CD4-positive, CD25-positive, alpha-beta regulatory T cell (primary cell): ENCODE measurements at places on chromosomes 5 and 9. TPM values are rescaled to one million over a fixed set of nuclear protein-coding genes. Genes with fewer than 3 reads are reported as not detected.
A peak's percentile ranks its signal among the peaks of the same experiment; 100 is the strongest.

SPOCK1 gene
- 0.27 TPM for total RNA-seq

C5orf52 gene
- not detected for total RNA-seq

GADD45G gene
- 15.7 TPM for total RNA-seq

GRCh38 chr9:83062651-83063527, at the start of gene RASEF:
TSS of gene RASEF (minus strand) at chr9:83063142. CDS start at chr9:83062867, 275 bp downstream.
- no peak for DNase-seq
- H3K27me3 ChIP-seq, result no peaks in the 10 kb centered on the region
- H3K27ac ChIP-seq, result no peak within 1 kb of the TSS
- no peaks in the 10 kb centered on the region for H3K36me3 ChIP-seq
- no peaks in the 10 kb centered on the region for H3K4me1 ChIP-seq

- peaks cover 2% of the 10 kb centered on the region for H3K27me3 ChIP-seq
- DNase-seq, result no peak
- no peaks in the 10 kb centered on the region for H3K4me1 ChIP-seq
- H3K36me3 ChIP-seq, result no peaks in the 10 kb centered on the region
- no peak overlapping the region for H3K27ac ChIP-seq
These were observed 308.5 kb downstream of the ARRDC3 start for GRCh38 chr5:91074615-91075014.

- H3K4me1 ChIP-seq, result peaks cover 62% of the 10 kb centered on the region
- H3K27ac ChIP-seq, result peak overlapping the region; percentile 76
- no peaks in the 10 kb centered on the region for H3K27me3 ChIP-seq
These were observed 813 bp downstream of the GNAQ start for GRCh38 chr9:78030553-78031443.

- no peaks in the 10 kb centered on the region for H3K36me3 ChIP-seq
- H3K4me1 ChIP-seq, result no peaks in the 10 kb centered on the region
- DNase-seq, result no peak
- peaks cover 15% of the 10 kb centered on the region for H3K27me3 ChIP-seq
These were observed 181.4 kb upstream of the TBCA start for GRCh38 chr5:77957516-77957915.

DNA sequence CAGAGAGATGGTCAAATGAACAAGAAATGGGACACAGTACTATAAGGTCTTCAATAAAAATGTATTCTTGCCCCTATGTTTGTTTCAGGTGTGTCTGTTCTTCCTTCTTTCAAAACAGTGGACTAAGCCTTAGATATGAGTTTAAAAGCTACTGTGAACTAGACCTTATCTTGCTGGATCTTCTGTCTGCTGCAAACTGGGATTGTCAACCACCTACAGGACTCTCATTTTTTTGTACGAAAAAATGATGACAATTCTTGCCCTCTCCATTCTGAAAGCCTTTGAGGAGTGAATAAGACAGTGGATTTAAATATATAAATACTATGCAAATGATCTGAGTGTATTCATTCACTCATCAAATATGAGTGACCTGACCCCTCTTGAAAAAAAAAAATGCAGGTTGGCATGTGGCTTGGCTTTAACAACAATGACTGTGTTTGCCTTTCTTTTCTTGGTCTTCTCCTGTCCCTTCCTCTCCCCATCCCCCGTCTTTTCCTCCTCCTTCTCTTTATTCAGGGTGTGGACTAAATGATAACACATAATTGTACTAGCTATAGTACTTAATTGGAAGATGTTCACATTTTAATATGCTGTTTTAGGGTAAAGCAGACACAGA, 235.5 kb upstream of the TRIM32 start:
- no peak for DNase-seq
- H3K36me3 ChIP-seq, result no peaks in the 10 kb centered on the region
- no peak overlapping the region for H3K27ac ChIP-seq
- no peaks in the 10 kb centered on the region for H3K27me3 ChIP-seq
- H3K4me3 ChIP-seq, result no peak overlapping the region

DNA sequence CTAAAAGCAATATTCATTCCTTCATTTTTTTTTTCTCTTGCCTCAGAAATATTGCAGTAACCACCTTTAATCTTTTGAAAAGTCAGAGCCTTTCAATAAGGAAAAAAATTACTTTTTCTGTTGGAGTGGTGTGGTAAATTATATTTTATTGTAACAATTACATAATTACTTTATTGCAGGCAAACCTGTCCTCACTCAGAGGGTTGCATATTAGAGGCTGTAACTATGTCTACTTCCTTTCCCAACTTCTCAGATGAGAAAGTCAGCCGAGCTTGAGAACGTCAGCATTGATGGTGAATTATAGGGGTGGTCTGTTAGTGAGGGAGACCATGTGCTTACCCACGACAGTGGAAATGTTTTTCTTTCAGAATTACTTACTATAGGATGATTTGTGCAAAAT, 611.8 kb downstream of the KIF4B start:
- H3K27me3 ChIP-seq, result no peaks in the 10 kb centered on the region
- DNase-seq, result no peak
- no peaks in the 10 kb centered on the region for H3K4me1 ChIP-seq
- H3K27ac ChIP-seq, result no peak overlapping the region

- H3K4me3 ChIP-seq, result no peak overlapping the region
- no peaks in the 10 kb centered on the region for H3K4me1 ChIP-seq
These were observed 136.3 kb upstream of the ANKRD55 start for GRCh38 chr5:56369361-56369811.

DNA sequence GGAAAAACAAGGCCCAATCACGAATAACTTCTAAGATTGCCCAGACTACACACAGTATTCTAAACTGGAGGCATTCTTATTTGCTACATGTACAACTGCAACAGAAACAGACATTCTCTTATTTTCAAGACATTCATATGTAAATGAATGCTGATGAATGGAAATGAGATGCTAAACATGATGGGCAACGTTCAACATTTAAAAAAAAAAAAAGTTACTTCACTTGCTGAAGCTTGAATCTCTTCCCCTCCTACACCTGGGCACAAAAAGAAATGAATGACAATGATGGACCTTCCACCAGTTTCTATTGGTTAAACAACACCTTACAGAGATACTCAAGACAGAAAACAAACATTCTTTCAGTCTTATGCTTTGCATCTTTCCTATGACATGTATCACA, 160.5 kb downstream of the BNC2 start:
- no peaks in the 10 kb centered on the region for H3K4me1 ChIP-seq
- no peak overlapping the region for H3K4me3 ChIP-seq
- H3K27ac ChIP-seq, result no peak overlapping the region
- no peak for DNase-seq
- H3K36me3 ChIP-seq, result no peaks in the 10 kb centered on the region

- no peak for DNase-seq
- H3K4me1 ChIP-seq, result no peaks in the 10 kb centered on the region
- no peak overlapping the region for H3K27ac ChIP-seq
- H3K36me3 ChIP-seq, result no peaks in the 10 kb centered on the region
- no peak overlapping the region for H3K4me3 ChIP-seq
These were observed 7.5 kb downstream of the ADAMTS13 start for GRCh38 chr9:133429641-133430161.

GRCh38 chr5:83538786-83539462, 67.4 kb downstream of the VCAN start:
- H3K27ac ChIP-seq, result no peak overlapping the region
- H3K36me3 ChIP-seq, result no peaks in the 10 kb centered on the region
- H3K4me3 ChIP-seq, result peak overlapping the region; percentile 10
- peaks cover 2% of the 10 kb centered on the region for H3K27me3 ChIP-seq

DNA sequence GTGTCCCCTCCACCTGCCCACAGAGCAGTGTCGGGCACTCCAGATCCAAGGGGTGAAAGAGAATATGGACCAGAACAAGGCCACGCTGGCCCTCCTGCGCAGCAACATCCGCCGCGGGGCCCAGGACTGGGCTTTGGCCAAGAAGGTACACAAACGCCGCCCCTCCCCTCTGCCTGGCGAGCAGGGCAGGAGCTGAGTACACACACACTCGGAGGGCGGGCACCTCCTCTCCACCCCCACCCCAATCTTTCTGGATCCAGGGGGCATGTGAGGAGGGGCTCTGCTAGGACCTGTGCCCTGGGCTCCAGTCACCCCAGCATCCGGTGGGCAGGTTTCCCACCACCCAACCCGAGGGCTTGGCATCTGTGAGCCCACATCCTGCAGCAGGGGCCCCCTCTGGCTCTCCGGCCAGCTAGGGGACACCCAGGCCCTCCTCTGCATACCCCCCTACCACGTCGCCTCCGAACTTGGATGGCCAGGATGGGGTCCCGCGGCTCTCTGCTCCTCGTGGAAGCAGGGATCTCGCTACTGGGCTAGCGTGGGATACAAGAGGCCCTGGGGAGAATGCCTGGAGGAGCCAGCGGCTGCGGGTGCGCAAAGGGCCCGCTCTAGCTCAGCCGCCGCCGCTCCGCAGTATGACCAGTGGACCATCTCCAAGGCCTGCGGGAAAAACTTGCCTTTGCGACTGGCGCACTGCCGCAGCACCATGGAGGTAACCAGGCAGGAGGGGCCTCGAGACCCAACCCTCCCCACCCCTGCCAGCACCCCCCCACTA, 3.1 kb downstream of the CCDC183 start:
- DNase-seq, result no peak
- peaks cover 29% of the 10 kb centered on the region for H3K4me1 ChIP-seq
- no peak overlapping the region for H3K4me3 ChIP-seq
- no peaks in the 10 kb centered on the region for H3K36me3 ChIP-seq

DNA sequence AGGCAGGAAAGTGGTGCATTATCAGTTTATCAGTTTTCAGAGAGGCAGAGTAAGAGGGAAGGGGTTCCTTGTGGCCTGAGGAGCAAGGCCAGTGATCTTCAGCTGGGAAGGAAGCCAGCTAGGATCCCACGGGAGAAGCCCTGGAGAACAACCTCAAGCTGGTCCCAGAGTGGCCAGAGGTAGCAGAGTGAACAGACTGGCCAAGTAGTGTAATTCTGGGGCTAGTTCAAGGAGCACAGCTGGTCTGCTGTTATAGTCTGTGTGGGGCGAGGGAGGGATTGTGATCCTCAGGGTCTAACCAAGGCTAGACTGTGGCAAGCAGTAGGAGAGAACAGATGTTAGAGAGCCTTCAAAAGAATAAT, 164.6 kb downstream of the CARTPT start:
- no peaks in the 10 kb centered on the region for H3K4me1 ChIP-seq
- no peak for DNase-seq
- no peak overlapping the region for H3K4me3 ChIP-seq
- no peak overlapping the region for H3K27ac ChIP-seq
- no peaks in the 10 kb centered on the region for H3K36me3 ChIP-seq

GRCh38 chr5:6582507-6583048, 50.3 kb downstream of the NSUN2 start:
- peaks cover 19% of the 10 kb centered on the region for H3K27me3 ChIP-seq
- DNase-seq, result no peak
- peaks cover 4% of the 10 kb centered on the region for H3K4me1 ChIP-seq
- H3K36me3 ChIP-seq, result no peaks in the 10 kb centered on the region
- no peak overlapping the region for H3K4me3 ChIP-seq

- no peak overlapping the region for H3K27ac ChIP-seq
- DNase-seq, result no peak
- no peaks in the 10 kb centered on the region for H3K4me1 ChIP-seq
These were observed 463.9 kb upstream of the CDH9 start for GRCh38 chr5:27502236-27502635.

DNA sequence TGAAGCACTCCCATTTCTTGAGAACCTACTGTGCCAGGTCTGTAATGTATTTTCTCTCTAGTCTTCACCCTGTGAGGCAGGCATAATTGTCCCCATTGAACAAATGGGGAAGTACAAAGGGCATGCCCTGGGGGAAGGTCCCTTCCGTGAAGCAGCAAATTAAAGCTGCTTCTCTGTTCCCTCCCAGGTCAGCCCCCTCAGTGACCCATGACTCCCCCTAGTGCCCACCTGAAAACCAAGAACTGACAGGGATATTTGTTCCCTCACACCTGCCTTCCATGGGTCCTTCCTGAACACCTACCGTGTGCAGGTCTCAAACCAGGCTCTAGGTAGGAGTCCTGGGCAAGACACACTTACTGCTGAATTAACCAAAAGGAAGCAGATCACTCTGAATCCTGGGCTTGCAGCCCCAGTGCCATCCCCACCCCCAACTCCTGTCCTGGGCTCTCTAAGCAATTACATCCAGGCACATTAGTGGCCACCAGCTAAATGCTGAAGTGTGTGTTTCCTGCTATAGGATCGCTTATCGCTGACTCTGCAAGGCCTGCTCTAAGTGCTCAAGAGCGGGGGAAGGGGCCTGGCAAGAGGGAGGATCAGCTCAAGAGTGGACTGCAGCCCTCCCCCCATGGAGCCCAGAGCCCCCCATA, 254.8 kb downstream of the CDK5RAP2 start:
- no peaks in the 10 kb centered on the region for H3K27me3 ChIP-seq
- H3K4me3 ChIP-seq, result no peak overlapping the region
- H3K4me1 ChIP-seq, result no peaks in the 10 kb centered on the region
- no peak for DNase-seq

- no peak overlapping the region for H3K27ac ChIP-seq
- H3K27me3 ChIP-seq, result peaks cover 6% of the 10 kb centered on the region
- H3K4me1 ChIP-seq, result no peaks in the 10 kb centered on the region
- H3K4me3 ChIP-seq, result no peak overlapping the region
- DNase-seq, result no peak
These were observed 719 bp downstream of the ARL14EPL start for GRCh38 chr5:116032991-116033390.

GRCh38 chr5:81717860-81718259, 33.0 kb downstream of the SSBP2 start:
- DNase-seq, result no peak
- no peaks in the 10 kb centered on the region for H3K36me3 ChIP-seq
- H3K4me1 ChIP-seq, result peaks cover 7% of the 10 kb centered on the region

DNA sequence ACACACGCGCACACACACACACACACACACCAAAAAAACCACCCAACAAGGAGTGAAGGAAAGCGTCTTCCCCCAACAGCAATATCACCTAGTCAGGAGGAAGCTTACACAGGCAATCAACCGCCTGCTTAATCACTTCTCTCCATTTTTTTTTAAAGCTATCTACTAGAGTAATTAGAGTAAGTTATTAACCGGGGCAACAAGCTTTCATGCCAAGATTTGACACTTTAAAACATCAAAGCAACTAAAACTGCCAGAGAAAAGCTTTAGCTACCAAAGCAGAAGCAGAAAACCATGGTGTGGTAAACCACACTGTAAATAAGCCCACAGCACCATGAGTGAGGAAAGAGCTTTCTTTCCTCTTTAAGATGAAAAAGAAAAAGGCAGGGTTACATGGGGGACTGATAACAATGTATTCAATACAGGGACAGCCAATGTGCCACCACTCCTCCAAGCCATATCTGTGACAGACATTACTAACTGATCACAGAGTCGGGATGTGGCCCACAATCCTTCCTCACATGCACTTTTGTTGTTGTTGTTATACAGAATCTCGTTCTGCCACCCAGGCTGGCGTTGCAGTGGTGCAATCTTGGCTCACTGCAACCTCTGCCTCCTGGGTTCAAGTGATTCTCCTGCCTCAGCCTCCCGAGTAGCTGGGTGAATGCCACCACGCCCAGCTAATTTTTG, 282.1 kb downstream of the CRB2 start:
- peaks cover 11% of the 10 kb centered on the region for H3K4me1 ChIP-seq
- no peaks in the 10 kb centered on the region for H3K36me3 ChIP-seq
- no peak overlapping the region for H3K27ac ChIP-seq
- DNase-seq, result peak; percentile 60

DNA sequence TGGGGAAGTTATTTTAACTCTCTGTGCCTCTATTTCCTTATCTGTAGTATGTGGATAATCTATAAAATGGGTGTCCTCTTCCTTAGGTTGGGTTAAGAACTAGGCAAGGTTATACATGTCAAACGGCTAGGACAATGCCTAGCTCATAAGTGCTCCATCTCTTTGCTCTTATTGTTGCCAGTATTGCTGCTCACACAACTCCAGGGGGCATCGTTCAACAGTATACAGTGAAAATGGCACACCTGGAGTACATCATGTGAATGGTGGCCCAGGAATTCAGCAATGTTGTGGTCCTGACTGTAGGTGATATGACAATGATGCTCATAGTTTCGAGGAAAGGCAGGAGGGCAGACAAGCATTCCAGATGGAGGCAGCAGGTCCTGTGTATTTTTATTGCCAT, 30.1 kb downstream of the SLIT3 start:
- no peak overlapping the region for H3K27ac ChIP-seq
- H3K4me3 ChIP-seq, result no peak overlapping the region
- no peaks in the 10 kb centered on the region for H3K4me1 ChIP-seq
- no peaks in the 10 kb centered on the region for H3K27me3 ChIP-seq
